ENCODE measurements at places on chromosomes 1 and 21. TPM values are rescaled to one million over a fixed set of nuclear protein-coding genes. Genes with fewer than 3 reads are reported as not detected.

The ADAM15 gene
- polyA plus RNA-seq = 62.8 TPM

The GPR153 gene
- polyA plus RNA-seq = 7.0 TPM

The PRKAA2 gene
- polyA plus RNA-seq = 11.6 TPM

The KRTAP11-1 gene
- not detected for polyA plus RNA-seq

The AMY1C gene
- not detected for polyA plus RNA-seq

The LEFTY2 gene
- 0.87 TPM for polyA plus RNA-seq

The BTBD8 gene
- 6.7 TPM for polyA plus RNA-seq

The C1orf21 gene
- 31.9 TPM for polyA plus RNA-seq

The NCAM2 gene
- 5.9 TPM for polyA plus RNA-seq

- DNase-seq = no peak
Observed at GRCh38 chr1:187862506-187862905, 1033.8 kb downstream of the PLA2G4A start.

DNA sequence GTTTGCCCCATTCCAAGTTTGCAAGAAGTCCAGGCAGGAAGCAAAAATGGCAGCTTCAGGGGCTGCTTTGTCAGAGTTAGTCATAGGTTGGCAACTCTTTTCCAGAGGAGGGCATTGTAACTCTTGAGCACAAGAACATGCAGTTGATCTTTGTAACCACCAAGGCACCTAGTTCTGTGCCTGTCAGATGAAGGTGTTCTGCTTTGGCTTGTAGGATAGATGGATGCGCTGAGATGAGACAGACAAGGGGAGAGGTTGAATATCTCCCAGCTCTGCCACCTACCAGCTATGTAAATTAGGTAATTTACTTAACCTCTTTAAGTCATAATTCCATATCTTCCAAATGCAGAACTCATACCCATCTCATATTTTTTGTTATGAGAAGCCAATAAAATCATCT lies 89.3 kb downstream of the ZNF648 start:
- DNase-seq = no peak

DNA sequence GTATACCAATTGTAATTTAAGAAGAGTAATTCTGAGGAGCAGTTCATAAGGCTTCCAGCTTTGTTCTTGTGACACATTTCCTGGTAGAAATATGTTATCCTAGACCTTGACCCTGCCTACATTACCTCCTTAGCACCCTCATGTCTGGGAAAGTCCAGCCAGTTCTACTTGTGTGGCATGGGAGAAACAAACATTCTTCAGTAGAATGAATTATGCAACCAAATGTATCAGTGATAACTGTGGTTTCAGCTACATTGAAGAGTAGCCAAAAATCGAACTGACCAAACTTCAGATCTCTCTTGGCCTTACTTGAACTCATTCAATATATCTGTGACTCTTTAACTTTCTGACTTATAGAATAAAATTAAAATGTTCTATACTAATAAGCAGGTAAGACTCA lies 308.1 kb upstream of the LYPLAL1 start:
- DNase-seq = no peak

DNA sequence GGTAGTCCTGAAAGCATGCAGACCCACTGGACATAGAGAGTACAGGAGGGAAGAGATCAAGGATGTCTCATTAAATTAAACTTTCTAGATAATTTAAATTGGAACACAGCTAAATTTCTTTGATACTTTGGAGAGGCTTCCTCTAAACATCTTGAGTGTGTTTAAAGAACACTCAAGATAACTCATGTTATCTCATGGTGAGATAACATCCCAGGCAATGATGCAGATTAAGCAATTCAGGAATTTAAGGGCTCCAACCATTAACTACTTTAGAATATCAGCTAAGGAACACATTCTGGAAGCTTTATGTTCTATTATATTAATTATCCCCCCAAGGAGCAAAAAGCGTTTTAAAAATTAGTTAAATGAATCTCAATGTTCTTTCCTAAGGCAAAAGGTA lies 289.2 kb upstream of the RUNX1 start:
- DNase-seq = no peak

DNA sequence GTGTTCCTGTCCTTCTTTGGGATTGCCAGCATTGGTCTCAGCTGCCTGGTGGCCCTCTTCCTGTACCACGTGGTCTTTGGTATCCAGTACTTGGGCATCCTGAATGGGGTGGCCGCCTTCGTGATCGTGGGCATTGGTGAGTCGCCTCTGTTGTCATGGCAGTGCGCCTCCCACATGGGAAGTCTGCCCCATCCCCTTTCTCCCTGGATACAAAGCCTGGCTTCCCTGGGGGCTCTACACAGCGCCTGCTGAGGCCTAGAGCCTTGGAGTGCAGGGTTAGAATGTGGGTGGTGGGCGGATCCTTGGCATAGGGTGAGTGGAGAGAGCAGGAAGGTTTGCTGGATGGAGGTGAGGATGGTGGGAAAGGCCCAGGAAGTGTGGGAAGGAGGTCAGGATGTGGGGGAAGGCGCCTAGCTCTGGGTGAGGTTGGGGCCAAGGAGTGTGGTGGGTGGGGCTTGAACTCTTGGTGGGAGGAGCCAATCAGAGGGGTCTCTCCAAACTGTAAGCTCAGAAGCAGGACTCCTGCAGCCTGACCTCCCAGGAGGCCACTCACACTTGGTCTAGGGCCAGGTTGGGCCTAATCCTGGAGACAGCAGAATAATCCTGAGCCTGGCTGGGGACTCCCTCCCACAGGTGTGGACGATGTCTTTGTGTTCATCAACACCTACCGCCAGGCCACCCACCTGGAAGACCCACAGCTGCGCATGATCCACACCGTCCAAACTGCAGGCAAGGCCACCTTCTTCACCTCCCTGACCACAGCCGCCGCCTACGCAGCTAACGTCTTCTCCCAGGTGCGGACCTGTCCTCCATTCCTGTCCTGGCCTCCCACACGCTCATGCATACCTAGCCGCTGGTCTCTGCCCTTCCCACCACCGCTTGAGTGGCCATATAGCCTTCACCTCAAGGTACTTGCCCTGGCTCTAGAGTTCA lies 36.7 kb downstream of the DISP3 start:
- DNase-seq = no peak

GRCh38 chr1:198771563-198772153 lies 132.8 kb downstream of the PTPRC start:
- DNase-seq = peak; percentile 35

GRCh38 chr1:39652554-39652953 lies 13.1 kb upstream of the HEYL start:
- no peak for DNase-seq

DNA sequence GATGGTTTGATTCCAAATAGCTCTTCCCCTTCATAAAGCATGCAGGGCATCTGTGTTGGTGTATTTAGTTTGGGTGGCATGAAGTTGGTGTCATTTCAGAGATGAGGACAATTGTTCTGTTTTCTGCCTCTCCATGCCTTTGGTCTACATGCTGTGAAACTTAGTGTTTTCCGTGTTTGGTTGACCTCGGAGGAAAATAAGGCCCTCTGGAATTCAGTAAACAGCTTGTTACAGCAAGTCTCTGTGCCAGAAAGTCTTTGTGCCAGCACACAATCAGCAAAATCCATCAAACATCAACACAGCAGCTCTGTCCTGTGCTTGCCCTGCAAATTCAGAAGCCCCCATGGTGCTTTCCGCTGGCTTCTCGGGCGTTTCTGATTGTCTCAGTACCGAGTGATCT lies 9.5 kb downstream of the PARK7 start:
- no peak for DNase-seq

DNA sequence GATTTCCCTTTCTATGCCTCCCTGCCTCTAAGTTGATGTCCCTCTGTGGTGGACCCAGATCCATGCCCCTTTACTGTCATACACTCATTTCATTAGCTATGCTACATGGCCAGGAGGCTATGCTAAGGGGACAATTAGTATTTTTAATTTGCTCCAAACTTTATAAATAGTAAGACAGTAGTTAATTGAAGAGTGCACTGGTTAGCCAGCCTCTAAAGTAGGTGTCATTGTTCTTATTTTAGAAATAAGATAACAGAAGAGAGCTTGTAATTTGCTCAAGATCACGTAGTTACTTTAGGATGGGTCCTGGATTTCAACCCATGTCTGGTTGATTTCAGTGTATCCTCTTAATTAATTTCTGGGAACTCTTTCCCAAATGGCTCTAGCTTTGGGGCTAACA lies 29.4 kb upstream of the GNG12 start:
- DNase-seq = no peak

DNA sequence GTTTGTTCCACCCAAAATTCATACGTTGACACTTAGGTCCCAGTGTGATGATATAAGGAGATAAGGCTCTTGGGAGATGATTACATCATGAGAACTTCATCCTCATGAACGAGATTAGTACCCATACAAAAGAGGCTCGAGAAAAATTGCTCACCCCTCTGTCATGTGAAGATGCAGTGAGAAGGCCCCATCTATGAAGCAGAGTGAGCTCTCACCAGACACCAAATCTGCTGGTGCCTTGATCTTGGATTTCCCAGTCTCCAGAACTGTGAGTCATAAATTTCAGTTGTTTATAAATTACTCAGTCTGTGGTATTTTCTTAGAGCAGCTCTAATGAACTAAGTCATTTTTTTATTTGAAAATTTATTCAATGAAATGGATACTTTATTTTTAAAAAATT lies 42.6 kb upstream of the USP25 start:
- DNase-seq = no peak

GRCh38 chr1:245609354-245610150 lies 454.8 kb downstream of the KIF26B start:
- no peak for DNase-seq

- DNase-seq = no peak
Observed at GRCh38 chr1:113812661-113813135, 422 bp upstream of the RSBN1 start.

DNA sequence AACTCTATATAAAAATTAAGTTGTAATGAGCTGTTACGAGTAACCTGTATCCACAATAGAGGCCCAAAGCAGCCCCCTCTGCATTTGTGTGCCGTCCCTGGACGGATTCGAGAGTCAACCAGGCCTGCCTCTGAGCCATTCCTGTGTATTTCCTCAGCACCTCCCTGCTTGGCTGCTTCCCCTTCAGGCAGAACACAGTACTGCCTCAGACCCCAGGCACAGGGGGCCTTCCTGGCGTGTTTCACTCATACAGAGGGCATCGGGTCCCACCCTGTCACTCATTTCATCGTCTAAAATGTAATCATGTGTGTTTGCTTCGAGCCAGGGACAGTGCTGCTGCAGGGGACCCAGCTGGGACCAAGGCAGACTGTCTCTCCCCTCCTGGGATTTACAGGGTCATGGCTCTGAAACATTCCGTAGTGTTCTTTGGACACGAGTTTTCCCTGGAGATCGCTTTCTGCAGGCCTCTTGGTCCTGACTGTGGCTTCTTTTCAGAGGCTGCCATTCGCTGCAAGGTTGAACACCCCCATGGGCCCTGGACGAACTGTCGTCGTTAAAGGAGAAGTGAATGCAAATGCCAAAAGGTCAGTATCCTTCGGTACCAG lies 19.4 kb downstream of the LGALS8 start:
- DNase-seq = no peak

- no peak for DNase-seq
Observed at GRCh38 chr1:30853350-30853749, 55.2 kb downstream of the SDC3 start.

- DNase-seq = no peak
Observed at GRCh38 chr1:204384636-204385352, 25.1 kb upstream of the PLEKHA6 start.

GRCh38 chr1:213176341-213176740 lies 125.3 kb downstream of the RPS6KC1 start:
- DNase-seq = no peak

- no peak for DNase-seq
Observed at GRCh38 chr1:153791648-153792253, 16.5 kb downstream of the SLC27A3 start.

DNA sequence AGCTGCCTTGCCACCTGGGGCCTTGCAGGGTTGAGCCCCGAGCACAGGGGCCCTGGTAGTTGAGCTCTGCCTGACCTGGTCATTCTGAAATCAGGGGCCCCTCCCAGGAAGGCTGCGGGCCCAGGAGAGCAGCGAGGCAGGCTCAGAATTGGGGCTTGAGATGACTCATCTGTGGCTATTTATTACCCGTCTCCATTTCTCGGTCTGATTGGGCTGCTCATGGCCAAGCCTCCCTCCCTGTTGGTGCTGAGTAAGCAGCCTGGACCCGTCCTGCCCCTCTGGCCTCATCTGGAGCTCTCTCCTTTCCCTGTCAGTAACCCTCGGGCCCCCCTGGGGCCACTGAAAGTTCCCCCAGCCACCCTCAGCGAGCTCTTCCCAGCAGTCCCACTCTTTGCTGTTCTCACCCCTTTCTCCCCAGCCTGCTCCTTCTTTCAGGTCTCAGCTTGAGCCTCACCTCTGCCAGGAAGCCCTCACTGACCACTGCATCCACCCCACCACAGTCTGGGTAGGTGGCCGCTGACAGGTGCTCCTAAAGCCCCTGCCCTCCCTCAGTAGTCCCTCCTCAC lies 11.0 kb upstream of the TNFRSF8 start:
- no peak for DNase-seq

Measured in renal pelvis (tissue), 12 donors.